ENCODE measurements at places on chromosomes 16 and 17.

- no peak for DNase-seq
Measured at GRCh38 chr17:59292174-59292523, 39.3 kb upstream of the YPEL2 start.

- DNase-seq, result no peak
Measured at GRCh38 chr17:31425282-31426040, 34.0 kb downstream of the RAB11FIP4 start.

DNA sequence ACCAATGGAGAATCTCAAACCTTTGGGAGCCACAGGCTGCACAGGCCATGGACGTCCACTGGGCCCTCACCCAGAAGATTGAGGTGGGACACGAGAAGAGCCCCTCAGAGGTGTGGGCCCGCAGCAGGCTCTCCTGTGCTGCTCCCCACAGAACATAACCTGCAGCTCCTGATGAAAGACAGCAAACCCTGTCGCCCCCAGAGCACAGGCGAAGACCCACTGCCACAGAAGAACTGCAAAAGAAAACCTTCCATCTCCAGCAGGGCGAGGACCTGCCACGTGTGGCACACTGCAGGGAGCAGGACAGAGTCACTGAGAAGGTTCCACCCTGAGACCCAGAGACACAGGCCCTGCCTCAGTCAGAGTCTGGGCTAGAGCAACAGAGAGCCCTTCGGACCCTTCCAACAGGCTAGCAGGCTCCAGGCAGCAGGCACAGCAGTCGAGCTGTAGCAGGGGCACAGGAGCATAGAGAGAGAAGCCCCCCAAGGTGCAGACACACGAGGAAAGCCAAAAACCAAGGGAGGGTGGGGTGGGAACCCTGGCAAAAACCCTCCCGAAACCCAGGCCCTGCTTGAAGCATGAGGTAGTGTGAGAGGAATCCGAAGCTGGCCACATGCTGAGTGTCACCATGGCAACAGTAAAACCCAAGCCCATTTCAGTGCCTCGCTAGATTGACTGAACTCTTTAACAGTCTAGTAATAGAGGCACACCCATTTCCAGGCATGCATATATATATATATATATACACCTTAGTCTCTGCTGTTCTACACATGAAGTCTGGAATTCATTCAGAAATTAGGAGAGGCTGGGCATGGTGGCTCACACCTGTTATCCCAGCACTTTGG is 60.0 kb upstream of the CHMP6 start:
- no peak for DNase-seq

DNA sequence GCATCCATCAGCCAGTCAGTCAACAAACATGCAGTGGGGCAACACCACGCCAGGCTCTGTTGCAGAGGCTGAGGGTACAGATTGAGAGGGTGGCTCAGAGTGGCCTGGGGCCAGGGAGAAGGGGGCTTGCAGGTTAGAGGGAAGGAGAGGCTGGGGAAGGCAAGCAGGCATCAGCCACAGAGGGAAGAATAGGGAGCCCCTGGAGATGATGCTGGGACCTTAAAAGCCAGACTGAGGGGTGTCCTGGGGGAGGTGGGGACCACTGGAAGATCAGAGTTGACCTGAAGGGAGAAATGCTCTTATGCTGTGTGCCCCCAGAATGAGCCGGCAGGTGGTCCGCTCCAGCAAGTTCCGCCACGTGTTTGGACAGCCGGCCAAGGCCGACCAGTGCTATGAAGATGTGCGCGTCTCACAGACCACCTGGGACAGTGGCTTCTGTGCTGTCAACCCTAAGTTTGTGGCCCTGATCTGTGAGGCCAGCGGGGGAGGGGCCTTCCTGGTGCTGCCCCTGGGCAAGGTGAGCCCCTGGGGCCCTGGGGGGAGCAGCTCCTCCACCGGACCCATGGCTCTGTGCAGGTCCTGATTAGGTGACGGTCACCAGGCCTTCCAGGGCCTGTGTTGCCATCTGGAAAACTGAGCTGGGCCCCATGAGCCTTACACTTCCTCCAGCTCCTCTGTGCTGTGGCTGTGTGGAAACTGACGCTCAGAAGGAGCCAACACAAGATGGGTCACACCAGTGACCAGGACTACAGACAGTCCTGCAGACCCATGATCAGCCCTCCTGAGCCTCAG is 1.7 kb downstream of the CORO1A start:
- peak; percentile 29 for DNase-seq

GRCh38 chr16:6248199-6248598 is 1084.4 kb upstream of the RBFOX1 start:
- DNase-seq, result no peak

All from stimulated activated CD8-positive, alpha-beta memory T cell treated with anti-CD3 and anti-CD28 coated beads, Interleukin-12 subunit alpha, Interleukin-12 subunit beta, amount 100 ng/mL, for 4 hours (primary cell).